ENCODE measurements at places on chromosomes 5 and 9.

DNA sequence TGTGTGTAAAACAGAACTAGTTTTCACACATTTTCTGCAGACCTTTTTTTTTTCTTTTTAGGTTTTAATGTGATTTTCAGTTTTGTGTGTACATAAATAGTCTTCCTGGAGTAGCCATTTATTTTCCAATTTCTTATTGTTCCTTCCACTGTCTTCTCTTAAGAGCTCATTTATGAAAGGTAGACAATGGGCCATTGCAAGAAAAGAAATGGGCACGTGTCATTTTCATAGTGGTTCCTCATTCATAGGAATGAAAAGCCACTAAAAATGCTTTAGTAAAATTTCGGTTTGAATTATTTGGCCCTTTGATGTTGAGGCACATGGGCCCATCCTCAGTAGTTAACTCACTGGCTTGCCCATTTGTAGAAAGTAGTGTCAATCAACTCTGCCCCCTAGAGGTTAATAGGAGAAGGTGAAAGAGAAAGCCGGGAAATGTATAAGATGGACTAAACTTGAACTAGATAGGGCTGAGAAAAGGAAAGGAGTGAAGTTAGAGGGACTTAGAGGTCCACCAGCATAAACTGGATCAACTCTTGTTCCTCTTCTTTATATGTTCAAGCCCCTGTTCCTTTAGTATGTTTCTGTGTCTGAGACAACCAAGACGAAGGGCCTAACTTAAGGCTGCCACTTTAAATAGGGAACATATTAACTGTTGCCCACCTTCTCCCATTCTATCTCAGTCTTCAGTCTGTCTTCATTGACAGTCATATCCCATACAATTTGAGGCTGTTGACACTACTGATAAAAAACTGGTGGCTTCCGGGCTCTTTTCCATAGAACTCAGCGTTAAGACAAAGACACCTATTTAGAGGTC lies 72.6 kb downstream of the SMARCA2 start:
- no peak for DNase-seq

DNA sequence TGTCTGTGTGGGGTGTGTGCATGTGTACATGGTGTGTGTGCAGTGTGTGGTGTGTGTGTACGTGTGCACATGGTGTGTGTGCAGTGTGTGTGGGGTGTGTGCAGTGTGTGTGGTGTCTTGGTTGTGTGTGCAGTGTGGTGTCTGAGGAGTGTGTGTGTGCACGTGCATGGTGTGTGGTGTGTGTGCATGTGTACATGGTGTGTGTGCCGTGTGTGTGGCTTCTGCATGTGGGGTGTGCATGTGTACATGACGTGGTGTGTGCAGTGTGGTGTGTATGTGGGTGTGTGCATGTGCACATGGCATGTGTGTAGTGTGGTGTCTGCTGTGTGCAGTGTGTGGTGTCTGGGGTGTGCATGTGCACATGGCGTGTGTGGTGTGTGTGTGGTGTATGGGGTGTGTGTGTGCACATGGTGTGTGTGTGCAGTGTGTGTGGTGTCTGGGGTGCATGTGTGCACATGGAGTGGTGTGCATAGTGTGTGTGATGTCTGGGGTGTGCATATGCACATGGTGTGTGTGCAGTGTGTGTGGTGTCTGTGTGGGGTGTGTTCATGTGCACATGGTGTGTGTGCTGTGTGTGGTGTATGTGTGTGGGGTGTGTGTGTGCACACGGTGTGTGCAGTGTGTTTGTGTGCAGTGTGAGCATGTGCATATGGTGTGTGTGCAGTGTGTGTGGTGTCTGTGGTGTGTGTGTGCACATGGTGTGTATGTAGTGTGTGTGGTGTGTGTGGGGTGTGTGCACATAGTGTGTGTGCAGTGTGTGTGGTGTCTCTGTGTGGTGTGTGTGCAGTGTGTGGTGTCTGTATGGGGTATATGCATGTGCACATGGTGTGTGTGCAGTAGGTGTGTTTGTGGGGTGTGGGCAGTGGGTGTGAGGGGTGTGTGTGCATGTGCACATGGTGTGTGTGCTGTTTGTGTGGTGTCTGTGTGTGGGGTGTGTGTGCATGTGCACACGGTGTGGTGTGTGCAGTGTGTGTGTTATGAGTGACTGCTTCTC lies 40.6 kb upstream of the ZNG1F start:
- no peak for DNase-seq

DNA sequence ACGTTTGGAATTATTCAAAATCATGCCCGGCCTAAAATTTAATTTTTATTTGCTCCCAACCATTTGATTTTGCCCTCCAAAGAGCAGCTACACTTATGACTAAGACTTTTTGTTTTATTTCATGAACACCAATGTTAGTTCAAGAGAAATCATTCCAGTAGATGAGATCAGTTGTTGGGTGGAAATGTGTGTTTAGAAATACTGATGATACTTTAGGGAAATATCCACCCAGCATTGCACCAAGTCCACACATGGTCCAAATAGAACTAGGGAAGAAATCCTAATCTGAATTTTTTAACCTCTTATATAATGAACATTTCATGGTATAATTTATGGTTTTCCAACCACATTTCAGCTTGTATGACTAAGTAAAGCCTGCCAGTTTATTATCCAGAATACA lies 28.3 kb upstream of the GOLPH3 start:
- no peak for DNase-seq

- DNase-seq, result no peak
These were observed 33.1 kb downstream of the ALDH7A1 start for GRCh38 chr5:126561908-126562307.

DNA sequence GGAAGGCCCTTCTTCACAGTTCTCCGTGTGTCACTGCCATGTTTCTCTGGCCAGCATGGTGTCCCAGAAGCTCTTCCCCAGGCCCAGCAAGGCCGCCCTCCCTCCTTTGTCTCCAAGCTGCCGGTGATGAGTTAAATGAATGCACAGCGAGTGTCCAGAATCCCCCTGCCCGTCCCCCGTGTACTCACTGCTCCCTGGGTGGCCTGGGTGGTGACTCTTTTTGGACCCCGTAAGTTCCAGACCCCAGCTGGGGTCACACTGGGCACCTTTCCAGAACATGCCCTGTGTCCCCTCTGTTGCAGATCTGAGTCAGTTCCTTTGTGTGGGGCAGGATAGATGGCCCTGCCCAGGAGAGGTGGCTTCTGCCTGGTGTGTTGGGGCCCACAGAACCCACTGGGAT lies 95.0 kb downstream of the MRPL36 start:
- DNase-seq, result no peak

GRCh38 chr5:39114155-39114554 lies 40.0 kb upstream of the RICTOR start:
- DNase-seq, result no peak

DNA sequence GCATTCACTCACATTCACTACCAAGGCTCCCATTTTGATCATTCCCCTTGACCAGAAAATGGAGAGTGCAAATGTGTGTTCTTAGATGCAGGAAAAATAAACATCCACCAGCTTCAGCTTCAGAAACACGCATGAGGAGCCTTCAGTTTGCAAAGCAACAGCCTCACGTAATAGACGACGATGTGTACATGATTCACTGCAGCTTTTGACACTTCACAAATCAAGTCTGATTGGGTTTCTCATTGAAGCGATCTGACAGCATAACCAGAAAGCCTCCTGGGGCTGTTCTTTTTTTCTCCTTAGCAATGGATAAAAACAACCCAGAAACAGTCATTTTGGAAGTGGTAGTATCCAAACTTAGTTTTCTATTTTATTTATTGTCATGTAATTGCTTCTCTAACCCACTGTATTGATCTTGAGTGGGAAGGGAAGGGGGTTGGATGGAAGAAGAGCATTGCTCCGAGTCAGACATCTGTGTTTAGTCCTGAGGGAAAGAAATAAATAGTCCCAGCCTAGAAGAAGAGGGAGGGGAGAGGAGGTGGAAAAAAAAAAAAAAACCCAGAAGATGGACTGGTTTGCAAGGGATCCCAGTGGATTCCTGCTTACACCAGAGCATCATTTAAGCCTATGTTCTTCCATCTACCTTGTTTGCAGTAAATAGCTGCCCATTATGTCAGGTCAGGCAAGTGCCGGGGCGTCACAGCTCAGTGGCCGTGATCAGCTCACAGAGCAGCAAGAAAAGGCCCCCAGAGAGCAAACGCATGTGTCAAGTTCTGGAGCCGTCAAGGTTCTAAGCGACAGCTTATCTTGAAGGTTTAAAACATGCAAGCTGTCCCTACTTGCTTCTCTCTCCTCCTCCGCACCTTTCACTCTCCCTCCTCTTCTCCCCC lies 190.2 kb upstream of the SNX2 start:
- DNase-seq, result no peak

- DNase-seq, result no peak
These were observed 187.1 kb downstream of the EDIL3 start for GRCh38 chr5:84197538-84197937.

DNA sequence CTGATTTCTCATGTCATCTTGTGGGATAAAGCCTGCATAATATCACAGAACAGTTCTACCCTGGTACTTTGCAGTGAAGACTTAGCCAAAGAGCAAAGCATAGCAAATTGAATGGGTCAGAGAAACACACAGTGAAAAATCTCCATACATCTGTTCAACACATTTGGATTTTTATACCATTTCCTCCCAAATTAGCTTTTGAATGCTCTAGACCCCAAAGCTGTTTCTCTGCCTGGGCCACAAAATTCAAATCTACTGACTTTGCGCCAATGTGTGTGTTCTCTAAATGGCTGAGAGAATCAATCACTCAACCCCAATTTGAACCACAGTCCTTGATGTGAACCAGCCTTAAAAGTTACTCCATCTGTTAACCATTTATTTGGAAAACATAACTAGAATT lies 236.9 kb upstream of the NFIL3 start:
- no peak for DNase-seq

DNA sequence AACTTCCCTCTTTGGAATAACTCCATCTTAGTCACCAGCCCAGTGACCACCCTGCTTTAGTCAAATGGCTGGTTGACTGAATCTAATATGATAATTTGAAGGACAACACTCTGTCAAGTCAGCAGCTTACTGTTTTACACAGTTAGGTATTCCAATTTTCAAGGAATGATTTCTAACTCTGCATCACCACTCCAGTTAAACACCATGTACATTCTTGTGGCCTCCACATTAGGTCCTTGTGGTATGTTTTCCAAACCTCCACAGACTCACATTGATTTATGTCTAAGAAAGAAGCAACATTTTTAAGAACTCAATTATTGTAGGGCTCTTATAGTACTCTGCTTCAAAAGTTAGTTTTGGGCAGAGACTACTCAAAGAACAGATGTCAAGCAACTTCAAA lies 110.7 kb downstream of the TLE1 start:
- DNase-seq, result no peak

GRCh38 chr5:143297756-143298155 lies 105.7 kb downstream of the NR3C1 start:
- DNase-seq, result no peak

DNA sequence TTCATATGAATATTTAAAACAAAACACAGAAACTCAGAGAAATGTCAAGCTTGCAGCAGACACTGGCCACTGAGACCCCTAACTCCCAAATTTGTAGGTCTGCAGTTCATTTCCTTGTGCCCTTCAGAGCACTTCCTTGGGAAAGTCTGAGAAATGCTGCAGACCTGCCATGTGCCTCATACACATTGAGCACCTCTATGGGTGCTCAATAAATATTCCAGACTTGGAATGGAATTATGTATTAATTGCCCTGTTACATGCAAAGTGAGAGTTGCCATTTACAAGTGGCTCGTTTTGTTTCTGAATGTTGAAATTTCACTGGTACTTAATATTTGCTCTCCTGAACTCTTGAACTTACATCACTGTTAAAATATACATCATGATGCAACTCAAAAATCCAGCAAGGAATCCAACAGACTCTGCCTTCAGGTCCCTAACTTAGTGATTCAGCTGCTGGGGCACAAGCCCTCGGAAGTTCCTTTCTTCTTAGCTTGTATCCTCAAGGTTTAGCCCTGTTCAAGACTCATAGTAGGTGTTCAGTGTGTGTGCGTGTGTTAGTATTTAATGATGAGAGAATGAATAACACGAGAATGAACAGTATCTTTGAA lies 90.6 kb downstream of the PTCD2 start:
- DNase-seq, result no peak

DNA sequence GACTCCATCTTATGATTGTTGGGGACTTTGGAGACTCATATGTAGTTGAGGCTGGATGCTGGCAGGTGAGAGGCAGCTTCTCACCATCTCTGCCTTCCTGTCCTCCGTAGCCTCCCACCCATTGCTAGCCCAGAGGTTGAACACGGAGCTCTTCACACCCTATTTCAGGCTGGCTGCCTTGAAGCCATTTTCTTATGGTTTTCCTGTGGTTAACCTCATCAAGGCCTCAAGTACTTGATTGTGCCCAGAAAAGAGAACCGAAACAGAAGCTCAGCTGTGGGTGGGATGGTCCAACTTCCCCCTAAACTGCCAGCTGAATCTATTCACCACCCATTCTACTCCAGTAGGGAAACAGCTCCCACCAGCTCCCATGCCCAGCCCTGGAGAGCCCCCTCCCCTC lies 102.9 kb downstream of the LIFR start:
- peak; percentile 20 for DNase-seq

- no peak for DNase-seq
These were observed 326.0 kb upstream of the FTMT start for GRCh38 chr5:121525706-121526105.

- no peak for DNase-seq
These were observed 596 bp upstream of the FGFR4 start for GRCh38 chr5:177085985-177086653.

DNA sequence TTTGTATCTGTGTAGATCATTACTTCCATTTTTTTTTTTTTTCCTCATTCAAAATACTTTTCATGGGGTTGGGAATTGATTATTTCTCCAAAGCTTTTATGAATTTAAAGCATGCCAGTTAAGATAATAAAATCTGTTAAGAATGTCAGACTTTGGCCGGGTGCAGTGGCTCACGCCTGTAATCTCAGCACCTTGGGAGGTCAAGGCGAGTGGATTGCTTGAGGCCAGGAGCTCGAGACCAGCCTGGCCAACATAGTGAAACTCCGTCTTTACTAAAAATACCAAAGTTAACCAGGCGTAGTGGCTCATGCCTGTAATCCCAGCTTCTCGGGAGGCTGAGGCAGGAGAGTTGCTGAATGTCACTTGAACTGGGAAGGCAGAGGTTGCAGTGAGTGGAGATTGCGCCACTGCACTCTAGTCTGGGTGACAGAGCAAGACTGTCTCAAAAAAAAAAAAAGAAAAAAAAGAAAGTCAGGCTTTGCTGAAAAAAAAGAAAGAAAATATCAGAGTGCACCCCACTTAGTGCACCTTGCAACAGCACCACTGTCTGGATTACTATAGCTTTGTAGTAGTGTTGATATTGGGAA lies 18.5 kb downstream of the TBC1D2 start:
- DNase-seq, result no peak

DNA sequence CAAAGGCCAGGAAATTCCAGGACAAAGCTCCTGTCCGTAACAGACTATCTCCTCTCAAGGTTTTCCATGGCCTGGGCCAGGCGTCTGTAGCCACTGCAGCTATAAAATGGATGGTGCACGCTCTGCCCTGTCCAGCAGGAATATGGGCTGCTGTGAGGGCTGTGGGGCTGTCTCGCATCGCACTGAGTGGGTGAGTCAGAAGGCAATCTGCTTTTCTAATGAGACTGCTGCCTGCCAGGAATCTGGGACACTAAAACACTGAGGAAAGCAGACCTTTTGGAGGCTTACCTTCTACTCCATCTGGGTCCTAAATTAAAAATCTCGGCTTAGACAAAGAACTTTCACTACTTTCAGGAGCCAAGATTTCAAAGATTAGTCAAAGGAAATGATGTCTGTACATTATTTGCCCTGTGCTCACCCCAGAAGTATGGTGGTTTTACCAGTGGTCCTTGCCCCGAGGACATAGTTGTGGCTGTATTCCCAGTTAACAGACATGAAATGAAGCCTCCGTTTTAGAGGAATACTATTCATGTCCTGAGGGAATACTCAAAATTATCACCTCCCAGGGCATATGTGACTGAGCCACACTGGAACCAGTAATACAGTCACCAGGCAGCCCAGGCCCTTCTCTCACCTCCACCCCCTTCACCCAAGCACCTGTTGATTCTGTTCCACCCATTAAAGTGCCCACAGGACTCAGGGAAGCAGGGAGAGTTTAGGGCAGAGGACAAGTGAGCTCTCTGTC lies 56.4 kb downstream of the PFDN1 start:
- no peak for DNase-seq

Data from bone marrow (tissue), 2 donors.